Karpas-422 (cell line): ENCODE measurements at places on chromosomes 4 and X. TPM values are rescaled to one million over a fixed set of nuclear protein-coding genes. Genes with fewer than 3 reads are reported as not detected.

The ZFP92 gene
- total RNA-seq = not detected in 2 replicates

The C4orf50 gene
- 0.19 and 0.32 TPM in 2 replicates for total RNA-seq

The LUZP4 gene
- not detected in 2 replicates for total RNA-seq

The NDST3 gene
- total RNA-seq = not detected in 2 replicates

DNA sequence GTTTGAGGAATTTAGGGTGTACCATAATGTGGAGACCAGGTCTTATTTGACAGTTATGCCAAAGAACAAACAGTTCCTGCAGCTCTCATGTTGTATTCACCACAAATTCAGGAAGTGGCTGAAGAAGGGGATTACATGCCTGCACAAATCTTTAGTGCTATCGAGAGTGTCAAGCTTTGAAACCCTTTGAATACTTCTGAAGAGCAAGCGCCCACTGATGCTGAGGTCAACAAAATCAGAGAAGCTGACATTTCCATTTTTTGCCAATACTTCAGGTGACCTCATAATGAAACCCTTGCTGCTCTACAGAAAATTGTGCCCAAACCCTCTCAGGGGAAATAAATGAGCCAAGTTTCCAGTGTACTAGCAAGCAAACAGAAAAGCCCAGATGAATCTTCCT is 28.4 kb downstream of the PAK3 start:
- no peak for DNase-seq

DNA sequence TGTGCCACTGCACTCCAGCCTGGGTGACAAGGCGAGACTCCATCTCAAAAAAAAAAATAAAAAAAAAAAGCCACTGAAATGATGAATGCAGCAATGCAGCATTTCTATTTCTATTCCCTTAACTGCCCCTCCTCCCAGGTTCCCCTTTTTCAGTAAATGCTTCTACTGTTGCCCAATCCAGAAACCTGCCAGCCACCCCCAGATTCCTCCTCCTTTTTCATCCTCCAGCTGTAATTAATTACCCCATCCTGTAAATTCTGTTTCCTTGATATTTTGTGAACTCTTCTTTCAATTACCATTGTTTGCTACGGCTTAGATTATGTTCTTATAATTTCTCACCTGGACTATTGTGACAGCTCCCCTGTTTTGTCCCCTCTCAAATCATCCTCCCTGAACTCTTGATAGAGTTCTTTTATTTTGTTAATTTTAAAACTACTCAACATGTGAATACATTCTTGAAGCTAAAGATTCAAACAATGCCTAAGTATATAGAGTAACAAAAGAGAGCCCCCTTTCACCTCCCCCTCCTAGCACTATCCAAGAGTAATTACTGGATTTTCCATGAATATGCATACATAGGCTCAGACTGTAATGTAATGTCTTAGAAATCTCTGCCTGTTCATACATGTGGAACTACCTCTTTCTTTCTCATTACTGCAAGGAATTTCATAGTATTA is 140.6 kb upstream of the GPC4 start:
- no peak for DNase-seq

- no peak for DNase-seq
These were observed 283.6 kb downstream of the GALNTL6 start for GRCh38 chr4:172096786-172097185.

The SLC6A8 gene
- 0.14 TPM in 1 of 2 replicates, not detected in the other for total RNA-seq

DNA sequence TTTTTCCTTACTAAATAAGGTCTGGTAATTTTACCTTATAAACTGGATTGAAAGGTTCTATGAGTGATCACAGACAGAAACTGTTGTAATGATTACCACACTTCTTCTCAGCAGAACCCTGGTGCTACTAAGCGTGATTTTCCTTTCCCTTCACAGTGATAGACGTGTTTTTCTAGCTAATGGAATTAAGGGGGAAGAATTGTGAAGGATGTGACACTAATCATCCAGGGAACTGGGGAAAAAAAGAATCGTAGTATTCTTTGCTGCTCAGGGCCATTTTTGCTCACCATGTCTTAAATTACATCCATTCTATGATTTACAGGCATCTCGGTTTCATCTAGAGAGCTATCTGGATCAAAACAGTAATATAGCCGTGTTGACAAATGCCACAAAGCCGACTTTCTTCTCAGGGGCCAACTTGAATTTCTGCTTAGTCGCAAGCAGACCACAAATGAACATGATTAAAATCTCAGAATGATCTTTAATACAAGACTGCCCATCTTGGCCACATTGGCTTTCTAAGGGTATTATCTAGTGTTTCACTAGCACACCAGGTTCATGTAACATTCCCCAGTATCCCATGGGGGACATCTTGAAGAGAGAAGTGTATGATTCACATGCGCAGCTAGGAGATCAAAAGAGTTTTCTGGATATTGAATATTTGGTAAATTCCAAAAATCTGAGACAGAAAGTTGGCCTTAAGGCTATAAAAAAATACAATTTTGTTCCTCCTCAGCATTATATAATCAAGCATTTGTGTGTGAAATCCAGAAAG is 154.0 kb downstream of the UGT8 start:
- no peak for DNase-seq

The BRS3 gene
- not detected in 2 replicates for total RNA-seq

The ARMCX6 gene
- 43.1 and 57.2 TPM in 2 replicates for total RNA-seq

The AMTN gene
- not detected in 2 replicates for total RNA-seq

DNA sequence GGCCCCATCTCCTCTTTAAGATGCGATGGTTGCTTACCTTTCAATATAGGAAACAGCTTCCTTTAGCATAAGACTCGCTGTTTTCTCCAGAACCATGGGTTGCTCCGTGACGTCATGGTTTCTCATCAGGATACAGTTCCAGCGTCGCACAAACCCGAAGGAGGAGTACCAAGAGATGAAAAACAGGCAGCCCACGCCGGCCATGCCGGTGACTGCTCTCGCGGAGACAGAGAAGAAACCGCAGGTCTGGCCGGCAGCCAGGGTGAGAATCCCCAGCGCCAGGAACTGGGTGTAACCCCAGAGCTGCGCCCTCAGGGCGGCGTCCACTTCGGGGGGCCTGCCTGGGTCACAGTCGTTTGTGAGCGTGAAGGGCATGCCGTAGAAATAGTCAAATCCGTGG is 11.4 kb downstream of the ARSD start:
- no peak for DNase-seq

- no peak for DNase-seq
These were observed 22.9 kb downstream of the TNIP2 start for GRCh38 chr4:2733001-2733843.

- DNase-seq = no peak
These were observed 434.9 kb upstream of the GALNTL6 start for GRCh38 chr4:171378323-171378722.

DNA sequence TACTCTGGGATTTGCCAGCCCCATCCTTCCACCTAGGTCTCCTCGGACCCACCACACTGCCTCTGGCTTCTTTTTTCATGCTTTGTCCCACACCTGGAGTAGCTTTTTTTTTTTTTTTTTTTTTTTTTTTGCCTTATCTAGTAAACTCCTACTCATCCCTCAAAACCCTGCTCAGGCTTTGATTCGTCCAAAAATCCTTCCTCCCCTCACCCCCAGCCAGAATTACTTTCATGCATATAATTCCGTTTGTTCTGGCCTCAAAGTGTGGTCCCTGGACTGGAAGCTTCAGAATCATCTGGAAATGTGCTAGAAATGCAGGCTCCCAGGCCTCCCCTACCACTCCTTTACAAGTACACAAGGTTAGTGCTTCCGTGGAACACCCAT is 320.1 kb downstream of the PTTG2 start:
- DNase-seq = no peak

The GLUD2 gene
- total RNA-seq = 0.07 and 0.11 TPM in 2 replicates

GRCh38 chr4:37760840-37761239 is 65.6 kb upstream of the PGM2 start:
- no peak for DNase-seq

DNA sequence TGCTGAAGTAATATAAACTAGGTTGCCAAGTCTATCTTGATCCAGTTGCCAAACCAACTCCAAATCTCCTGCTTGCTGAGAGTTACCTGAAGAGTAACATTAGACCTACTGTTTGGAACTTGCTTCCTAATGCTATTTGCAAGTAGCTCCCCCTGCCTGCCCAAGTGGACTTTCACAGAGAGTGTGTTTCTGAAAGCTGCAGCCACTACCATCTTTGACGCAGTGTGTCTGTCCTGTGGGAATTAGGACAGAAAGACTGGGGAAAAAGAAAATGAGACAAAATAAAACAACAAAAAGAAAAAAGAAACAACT is 195.0 kb upstream of the HS3ST1 start:
- no peak for DNase-seq

DNA sequence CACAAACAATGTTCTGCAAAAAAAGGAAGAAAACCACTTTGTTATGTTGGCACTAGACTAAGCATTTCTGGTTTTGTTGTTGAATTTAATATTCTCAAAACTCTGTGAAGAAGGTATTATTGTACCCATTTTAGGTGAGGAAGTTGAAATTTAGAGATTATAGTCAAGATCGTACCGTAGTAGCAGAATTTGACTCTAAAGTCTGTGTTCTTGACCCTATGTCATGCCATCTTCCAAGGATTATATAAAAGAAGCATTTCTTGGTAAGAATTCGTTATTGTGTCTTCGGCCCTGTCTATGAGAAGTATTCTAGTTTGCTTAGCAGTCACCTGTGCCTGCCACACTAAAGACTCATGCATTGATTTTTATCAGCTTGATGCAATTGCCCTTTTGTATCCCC is 104.4 kb upstream of the MAP9 start:
- DNase-seq = no peak

- DNase-seq = no peak
These were observed 28.8 kb downstream of the FGFR3 start for GRCh38 chr4:1821679-1822567.

DNA sequence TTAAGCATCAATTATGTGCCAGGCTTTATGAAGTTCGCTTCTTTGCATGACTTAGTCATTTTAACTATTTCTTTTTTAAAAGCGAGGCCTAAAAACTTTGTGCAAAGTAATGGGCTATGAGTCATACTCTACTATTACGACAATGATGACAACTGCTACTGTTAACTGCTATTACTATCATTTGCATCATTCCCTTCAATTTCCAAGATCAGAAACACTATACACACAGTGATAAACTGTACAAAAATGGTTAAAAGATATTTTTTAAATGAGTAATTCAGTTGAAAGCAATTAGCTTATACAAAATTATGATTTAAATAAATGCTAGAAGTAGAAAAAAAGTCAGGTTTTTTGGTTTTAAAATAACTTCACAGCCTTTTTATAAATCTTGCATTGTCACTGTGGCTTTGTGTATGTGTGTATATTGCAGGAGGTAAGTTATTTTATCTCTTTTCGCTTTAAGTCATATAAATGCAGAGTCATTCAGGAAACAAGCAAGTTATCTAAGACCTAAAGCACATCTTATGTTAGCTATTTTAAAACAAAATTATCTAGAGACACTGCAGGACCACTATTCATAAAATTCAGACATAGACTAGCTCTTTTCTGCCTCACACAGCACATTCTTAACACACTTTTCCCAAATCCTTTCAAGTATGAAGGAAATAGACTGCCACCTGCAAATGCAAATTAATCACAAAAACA is 18.5 kb upstream of the CXCL3 start:
- DNase-seq = no peak
